ENCODE measurements at places on chromosomes 5 and 9.

- no peak for DNase-seq
These were observed 19.8 kb downstream of the FAM151B start for GRCh38 chr5:80507663-80508062.

DNA sequence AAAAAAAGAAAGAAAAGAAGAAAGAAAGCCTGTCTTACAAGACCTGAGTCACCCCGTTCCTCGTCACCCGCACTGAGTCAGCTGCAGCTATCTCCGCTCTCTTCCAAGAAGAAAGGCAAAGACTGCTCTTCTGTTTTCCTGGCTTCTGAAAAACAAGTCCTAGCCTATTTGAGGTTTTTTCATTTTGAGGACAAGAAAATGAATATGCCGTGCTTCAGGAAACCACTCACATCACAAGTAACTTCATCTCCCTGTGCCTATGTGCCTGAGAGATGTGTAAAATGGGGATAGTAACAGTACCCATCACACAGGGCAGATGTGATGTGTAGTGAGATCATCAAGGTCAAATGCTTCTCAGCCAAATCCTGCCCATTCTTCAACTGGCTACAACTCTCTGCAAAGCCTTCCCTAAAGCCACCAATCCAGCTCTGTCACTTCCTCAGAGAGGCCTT is 78.4 kb downstream of the GLDC start:
- DNase-seq: peak; percentile 95

- no peak for DNase-seq
These were observed 8.8 kb downstream of the CAMK4 start for GRCh38 chr5:111233052-111233374.

DNA sequence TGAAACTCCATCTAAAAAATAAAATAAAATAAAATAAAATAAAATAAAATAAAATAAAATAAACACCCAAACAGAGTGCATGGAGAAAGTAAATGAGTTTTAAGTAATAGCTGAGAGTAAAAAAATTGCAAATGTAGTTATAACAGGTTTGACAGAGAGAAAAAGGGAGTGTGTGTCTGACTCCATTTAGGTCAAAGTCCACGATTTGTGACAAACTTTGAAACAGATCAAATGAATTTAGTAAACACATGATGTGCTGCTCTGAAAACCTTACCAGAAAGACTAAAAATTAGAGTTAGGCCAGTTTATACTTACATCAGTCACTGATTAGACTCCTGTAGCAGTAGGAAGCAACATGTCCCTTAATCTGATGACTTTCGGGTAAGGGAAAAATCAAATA is 346.6 kb downstream of the PARP8 start:
- DNase-seq: no peak

- peak; percentile 9 for DNase-seq
These were observed 44.5 kb upstream of the CDH6 start for GRCh38 chr5:31148959-31149475.

GRCh38 chr5:78985116-78985724 is at the start of gene ARSB:
ARSB (minus strand) TSS chr5:78985310; CDS start chr5:78985248, 62 bp downstream.
- DNase-seq: peak; percentile 57

- DNase-seq: peak; percentile 70
These were observed 340.3 kb downstream of the CWC27 start for GRCh38 chr5:65108786-65109743.

DNA sequence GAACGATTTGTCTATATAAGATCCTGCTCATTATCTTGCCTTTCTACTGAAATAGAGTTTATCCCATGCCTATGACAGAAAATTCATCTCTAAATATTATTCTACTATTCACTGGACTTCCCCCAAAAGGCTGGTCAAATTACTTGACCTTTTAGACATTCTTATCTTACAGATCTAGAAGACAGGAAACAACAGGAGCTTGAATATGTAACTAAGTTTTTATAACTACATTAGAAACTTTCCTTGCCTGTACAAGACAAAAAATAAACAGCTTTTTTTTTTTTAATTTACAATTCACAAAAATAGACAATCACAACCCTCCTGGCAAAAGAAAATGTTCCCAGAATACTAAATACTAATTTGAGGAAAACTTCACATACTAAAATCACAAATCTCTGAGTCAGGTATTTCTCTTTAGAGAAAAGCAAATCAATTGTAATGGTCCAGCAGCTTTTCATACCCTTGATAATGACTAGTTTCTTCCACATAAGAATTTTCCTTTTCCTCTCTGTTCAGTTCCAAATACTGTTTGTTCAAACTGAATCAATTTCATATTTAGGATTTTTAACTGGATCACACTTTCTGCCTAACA is 68.6 kb downstream of the MLLT3 start:
- DNase-seq: no peak

DNA sequence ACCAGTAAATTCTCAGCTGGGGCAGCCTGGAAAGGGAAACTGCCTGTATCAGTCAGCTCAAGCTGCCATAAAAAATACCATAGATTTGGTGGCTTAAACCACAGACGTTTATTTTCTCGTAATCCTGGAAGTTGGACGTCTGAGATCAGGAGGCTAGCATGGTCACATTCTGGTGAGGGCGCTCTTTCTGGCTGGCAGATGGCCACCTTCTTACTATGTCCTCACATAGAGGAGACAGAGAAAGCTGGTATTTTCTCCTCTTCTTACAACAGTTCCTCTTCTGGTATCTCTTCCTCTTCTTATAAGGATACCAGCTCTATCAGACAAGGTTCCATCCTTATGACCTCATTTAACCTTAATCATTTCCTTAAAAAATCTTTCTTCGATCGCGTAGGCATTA is 50.5 kb upstream of the RFX3 start:
- no peak for DNase-seq

DNA sequence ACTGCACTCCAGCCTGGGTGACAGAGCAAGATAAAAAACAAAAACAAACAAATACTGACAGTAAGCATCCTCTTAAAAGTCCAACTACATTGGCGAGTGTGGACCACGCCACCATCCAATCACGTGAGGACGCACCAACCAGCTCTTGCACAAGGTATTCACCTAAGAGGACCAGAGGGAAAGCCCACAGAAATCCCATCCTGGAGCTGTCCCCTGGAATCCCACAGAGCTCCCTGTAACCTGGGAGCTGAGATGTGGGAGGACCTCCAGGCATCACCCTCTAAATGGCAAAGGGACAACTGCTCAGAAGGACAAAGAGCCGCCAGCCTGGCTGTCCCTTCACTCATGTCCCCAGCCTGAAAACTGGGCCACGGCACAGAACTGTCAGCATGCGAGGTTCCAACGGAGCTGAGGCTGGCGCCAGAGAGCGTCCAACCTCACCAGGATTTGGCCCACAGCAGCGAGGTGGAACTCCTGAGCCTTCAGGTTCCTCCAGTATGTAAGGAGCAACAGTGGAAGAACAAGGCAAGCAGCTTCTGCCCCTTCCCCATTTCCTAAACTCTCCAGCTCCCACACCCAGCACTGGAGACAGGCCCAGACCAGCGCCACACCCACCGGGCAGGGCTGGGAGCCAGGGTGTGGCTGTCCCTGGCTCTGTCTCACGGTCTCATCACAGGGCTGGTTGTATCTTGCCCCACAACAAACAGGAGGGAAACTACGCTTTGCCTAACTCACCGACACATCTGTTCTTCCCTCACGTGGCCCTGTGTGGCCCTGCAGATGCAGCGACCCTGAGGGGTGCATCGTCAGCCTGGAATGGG is 15.2 kb downstream of the IPPK start:
- DNase-seq: no peak

DNA sequence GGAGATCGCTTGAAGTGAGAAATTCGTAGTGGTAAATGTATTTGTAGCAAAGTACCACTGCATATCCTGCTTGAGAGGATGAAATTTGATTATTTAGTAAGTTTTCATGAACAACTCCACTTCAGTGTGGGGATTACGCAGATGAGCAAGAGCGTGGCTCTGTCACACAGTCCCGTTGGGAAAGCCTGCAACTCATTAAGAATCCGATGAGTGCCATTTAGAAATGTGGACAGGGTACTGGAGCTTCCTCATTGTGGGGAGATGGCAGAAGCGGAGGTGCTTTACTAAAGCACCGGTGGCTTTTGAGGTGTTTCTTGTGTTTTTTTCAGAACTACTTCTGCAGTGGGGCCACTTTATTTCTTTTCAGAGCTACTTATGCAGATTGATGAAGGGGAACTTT is 1.4 kb downstream of the TJP2 start:
- peak; percentile 60 for DNase-seq

DNA sequence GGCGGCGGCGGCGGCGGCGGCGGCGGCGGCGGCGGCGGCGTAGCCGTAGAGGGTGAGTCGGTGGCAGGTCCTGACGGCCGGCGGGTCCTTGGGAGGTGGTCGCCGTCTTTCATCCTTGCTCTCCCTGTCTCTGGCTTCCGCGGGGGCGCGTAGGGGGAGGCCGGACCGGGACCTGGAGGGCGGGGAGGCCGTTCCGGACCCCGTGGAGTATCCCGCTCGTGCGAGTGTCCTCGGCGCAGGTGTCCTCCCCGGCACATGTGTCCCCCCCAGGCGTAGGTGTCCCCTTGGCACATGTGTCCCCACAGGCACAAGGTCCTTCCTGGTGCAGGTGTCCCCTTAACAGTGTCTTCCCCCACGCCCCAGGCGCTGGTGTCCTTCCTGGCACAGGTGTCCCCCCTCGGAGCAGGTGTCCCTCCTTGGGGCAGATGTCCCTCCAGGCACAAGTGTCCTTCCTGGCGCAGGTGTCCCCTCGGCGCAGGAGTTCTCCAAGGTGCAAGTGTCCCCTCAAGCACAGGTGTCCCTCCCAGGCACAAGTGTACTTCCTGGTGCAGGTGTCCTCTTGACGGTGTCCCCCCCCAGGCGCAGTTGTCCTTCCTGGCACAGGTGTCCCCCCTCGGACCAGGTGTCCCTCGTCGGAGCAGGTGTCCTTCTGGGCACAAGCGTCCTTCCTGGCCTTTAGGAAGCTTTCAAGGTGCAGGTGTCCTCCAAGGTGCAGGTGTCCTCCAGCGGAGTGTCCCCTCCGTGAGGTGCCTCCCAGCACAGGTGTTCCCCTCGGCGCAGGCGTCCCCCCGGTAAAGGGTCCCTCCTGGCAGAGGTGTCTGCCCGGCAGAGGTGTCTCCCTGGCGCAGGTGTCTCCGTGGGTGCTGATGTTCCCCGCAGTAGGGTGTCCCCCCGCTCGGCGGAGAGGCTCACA is 519 bp downstream of the EXOC3 start:
- no peak for DNase-seq

DNA sequence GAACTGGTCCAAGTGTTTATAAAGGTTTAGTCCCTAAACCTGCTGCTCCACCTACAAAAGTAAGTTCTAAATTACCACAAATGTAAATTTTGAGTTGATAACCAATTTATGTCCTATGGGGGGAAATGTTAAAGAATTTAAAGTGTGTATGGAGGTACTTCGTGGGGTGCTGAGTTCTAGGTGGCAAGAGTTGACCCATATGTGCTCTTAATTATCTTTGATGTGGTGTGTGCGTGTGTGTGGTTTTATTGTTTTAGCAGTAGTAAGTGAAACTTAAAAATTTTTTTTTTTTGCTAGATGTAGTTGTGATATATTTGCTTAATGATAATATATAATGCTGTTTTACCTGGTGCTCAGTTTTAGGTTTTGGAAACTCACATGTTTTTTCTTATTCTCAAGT is 72.6 kb downstream of the GPBP1 start:
- DNase-seq: no peak

GRCh38 chr5:90638878-90639277 is 80.3 kb downstream of the ADGRV1 start:
- peak; percentile 13 for DNase-seq

- no peak for DNase-seq
These were observed 78.2 kb downstream of the EFNA5 start for GRCh38 chr5:107592515-107592914.

DNA sequence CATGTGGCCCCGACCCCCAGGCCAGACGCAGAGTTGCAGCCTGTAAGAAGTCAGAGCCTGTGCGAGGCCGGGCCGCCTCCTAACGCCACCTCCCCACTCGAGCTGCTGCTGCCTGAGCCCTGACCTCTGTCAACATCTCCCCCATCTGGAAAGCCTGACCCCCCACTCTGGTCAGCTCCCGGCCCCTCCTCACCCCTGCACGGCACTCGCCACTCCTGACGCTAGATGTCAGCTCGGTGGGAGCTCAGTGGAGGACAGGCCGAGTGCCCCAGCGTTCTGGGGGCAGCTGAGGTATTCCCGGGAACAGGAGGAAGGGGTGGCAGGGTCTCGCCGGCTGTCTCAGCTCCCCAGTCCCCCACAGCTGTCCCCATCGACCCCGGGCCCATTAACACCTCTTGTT is 19.9 kb downstream of the LHX3 start:
- DNase-seq: no peak

DNA sequence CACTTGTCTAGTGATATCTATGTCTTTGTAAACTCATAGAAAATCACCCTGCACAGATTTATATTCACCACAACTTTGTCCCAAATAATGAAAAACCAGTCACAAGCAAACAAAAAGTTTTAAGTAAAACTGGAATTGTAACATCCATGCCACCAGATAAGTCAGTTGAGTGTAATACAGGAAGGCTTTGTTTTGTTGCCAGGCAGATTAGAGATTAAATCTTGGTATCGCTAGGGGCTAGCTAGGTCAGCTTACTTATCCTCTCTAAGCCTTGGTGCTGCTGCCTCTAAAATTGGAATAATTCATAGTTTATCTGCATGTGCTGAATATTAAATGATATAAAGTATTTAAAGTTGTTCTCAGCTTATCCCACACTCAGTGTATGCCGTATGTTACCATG is 1062.5 kb downstream of the CDH9 start:
- DNase-seq: no peak

- DNase-seq: no peak
These were observed 5.8 kb upstream of the SPATA31C2 start for GRCh38 chr9:88143957-88144625.

- no peak for DNase-seq
These were observed 10.3 kb upstream of the GPBP1 start for GRCh38 chr5:57163553-57164006.

DNA sequence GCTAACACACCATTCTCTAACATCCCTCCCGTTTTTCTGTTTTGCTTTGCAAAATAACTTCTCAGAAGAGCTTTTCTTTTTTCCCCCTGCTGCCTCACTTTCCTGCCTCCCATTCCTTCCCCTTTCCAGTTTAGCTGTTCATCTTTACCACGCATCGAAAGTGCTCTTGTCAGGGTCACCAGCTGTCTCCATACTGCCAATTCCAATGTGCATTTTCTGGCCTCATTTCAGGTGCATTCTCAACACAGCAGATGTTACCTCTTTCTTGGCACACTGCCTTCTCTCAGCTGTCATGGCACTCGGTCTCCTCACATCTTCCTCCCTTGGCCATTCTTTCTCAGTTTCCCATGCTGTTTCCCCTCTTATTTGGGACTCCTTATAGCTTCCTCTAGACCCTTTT is 9.5 kb downstream of the ARSK start:
- no peak for DNase-seq

DNA sequence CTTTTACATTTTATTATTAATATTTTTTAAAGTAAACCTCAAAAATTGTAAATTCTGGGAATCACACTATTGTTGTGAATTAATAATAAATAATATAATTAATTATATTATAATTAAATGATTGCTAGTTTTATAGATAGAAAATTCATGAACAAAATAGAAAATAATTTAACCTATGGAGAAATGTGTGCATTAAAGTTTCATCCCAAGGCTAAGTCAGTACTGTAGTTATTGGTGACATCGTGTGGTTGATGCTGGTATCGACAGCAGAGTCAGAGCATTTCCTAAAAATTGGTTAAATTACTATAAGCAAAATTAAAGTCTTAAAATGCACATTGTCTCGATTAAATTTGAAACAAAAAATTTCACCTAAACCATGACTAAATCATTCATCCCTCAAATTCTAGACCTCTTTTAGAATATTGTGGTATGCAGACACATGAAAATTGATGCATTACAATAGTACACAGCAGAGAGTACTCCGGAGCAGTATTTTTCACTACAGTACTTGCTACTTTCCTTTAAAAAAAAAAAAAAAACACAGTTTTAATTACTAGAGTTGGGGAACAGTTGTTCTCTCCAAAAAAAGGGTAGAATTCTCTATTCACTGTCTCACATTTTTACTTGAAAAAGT is 73.9 kb downstream of the RORB start:
- DNase-seq: peak; percentile 26
